ENCODE measurements at places on chromosomes 5 and 9.

DNA sequence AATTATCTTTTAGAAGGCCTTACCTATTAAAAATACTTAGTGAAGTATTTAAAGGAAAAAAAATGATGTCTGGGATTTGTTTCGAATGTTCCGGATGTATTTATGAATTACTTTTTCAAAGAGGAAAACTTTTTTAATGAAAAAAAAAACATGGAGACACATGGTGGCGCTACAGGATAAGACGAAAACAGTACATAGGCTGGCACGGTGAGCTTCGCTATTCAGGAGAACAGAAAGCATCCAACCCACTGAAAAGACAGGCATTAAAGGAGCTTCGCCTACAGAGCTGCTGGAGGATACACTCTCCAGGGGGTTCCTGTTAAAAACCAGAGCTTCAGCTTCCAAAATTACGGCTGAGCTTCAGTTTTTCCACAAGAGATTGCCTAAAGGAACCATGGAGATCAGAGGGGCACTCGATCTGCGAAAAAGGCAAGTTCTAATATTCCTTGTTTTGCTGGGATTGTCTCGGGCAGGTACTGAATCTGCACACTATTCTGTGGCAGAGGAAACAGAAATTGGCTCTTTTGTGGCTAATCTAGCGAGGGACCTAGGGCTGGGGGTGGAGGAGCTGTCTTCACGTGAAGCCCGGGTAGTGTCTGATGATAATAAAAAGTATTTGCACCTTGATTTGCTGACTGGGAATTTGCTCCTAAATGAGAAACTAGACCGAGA, at the start of gene PCDHB14:
PCDHB14 (plus strand) TSS at position 232 of the 672 bp plus-strand sequence; CDS start at position 395, 163 bp downstream.
- no peak for DNase-seq

GRCh38 chr5:93163010-93163663, 417.9 kb downstream of the NR2F1-AS1 start:
- no peak for DNase-seq

DNA sequence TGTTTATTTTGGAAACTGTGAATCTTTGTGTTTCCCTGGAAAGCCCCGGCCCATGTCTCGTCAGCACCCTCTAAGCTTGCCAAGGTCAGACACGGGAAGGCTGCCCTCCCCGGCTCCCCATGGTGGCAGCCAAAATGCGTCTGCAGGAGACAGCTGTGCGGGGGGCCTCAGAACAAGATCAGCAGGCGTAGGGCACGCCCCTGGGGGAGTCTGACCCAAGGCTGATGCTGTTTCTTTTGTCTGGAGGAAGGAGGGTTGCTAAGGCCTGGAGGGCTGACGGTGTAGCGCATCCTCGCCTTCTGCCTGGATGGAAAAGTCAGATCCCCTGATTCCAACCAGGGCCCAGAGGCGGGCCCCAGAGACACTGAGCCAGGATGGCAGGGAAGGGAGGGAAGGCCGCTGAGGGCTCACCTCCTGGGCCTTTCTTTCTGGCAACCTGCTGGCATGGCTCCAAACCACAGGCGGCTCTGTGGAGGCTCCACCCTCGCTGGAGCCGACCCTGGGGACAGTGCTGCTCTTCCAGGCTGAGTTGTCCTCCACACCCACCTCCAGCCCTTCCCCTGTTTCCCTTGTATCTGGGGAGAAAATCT, 57.2 kb downstream of the OLFM1 start:
- no peak for DNase-seq

DNA sequence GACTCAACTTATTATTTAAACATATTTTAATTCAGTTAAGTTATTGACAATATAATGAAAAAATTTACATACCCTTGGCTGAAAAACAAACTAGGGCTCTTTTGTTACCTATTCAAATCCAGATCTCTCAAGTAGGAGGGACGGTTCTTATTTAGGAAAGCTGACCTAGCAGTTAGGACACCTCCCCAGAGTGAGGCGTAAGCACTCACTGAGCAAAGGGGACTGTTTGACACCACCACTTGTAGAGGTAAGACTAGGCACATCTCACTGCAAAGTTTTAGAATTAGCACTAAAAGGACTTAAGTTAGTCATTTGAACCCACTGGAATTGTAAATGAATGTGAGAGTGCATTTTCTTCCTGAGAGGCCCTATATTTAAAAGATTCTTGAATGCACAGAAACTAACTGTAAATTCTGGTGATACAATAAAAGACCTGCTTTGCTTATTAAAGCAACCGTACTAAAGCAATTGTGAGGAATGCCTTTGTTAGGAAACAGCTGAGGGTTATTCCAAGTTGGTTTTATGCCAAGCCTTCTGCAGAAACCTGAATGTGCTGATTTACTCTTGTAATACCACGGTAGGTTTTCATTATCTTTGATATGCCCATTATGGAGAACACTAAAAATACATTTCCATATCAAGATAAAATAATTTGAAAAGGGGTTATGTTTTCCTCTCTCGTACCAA, 16.2 kb downstream of the HACD4 start:
- DNase-seq: no peak

DNA sequence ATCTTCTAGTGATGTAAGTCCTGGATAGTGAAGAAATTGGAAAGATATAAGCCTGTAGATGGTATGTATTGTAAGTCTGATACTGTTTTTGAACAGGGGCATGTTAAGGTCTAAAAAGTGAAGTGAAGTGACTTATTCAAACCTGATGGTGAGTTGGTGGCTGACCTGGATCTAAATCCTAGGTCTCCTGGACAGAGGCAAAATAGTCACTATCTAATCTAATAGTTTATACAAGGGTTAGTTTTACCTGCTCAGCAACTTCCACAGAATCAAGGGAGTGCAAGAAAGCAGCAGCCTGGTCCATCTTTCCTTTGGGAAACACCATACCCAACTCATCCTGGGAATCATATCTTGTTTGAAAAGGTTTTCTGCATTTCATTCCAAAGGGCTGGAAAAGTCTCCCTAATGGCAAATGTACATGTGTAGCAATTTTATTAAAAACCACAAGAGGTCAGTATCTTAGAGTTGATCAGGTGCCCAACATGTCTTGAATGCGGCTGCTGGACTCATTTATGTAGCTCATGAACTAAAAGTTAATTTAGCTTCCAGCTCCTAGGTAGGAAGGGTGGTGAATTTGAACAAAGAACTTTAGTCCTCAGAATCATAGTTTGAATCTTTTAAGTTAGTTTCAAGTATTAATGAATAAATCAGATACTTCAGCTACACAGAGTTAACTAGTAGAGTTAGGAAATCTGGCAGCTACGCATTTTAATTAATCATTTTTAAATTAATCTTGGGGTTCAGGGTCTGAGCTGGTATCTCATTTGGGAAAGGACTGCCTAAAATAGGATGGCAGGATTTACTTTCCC, 26.0 kb downstream of the SKP2 start:
- DNase-seq: no peak

Data from stimulated activated CD4-positive, alpha-beta T cell treated with anti-CD3 and anti-CD28 coated beads, TNF-alpha, amount 100 ng/mL, for 1 hour (primary cell).